Cortex of kidney (tissue), 1 donor: ENCODE measurements at places on chromosomes 5 and 9.

GRCh38 chr5:163976696-163977095 is 471.3 kb downstream of the MAT2B start:
- DNase-seq: no peak

GRCh38 chr9:134166374-134166773 is 2.0 kb upstream of the RNU6ATAC start:
- no peak for DNase-seq

GRCh38 chr5:71586052-71586940 is 844 bp upstream of the MCCC2 start:
- no peak for DNase-seq

GRCh38 chr5:65029178-65029577 is 260.4 kb downstream of the CWC27 start:
- DNase-seq: no peak

DNA sequence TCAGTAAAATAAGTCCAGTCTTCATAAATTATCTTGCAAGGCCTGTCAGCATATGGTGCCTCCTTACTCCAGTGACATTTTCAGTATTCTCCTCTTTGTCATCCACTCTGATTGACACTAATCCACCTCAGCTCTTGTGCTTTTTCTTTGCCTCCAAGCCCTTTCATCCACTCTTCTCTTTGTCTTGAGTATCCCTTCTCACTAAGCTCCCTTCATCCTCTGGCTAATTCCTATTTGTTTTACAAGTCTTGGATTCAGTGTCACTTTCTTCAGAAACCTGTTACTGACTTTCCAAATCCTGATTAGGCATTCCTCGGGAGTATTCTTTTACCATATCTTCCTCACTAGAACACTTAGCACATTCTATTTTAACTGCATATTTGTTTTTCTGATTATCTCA is 100.6 kb upstream of the VCAN start:
- DNase-seq: no peak

- DNase-seq: no peak
Measured at GRCh38 chr5:148849461-148849860, 23.1 kb downstream of the ADRB2 start.

DNA sequence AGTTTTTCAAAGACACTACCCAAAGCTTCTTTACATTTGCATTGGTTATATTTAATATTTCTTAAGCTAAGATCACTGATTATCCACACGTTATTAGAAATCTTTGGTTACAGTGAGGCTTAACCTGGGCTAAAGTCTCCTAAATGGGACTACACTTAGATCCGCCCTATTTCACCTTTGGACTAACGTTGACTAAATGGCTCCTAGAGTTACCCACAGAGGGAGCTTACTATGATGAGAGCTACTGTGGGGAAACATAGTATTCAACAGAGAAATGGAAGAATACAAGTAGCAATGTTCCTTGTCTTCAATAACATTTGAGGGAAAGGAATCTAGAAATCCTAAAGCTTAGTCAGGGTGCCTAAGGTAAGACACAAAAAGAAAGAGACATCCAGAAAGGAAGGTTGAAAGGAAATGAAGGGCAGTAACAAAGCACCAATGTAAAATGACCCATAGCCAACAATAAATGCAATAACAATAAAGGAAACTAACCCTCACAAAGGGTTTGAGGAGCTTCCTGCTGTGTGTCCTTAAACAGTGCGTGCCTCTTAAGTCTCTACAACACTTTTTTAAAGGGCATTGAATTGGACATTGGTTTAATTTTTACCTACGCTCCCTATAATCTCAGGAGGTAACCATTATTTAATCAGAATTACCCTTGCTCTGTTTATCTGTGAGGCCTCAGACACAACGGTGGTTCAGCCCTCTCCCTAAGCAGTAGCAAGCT is 217.1 kb downstream of the PJA2 start:
- no peak for DNase-seq

GRCh38 chr5:90709323-90710155 is 150.9 kb downstream of the ADGRV1 start:
- DNase-seq: no peak

GRCh38 chr5:132364319-132364718 is 5.2 kb upstream of the SLC22A5 start:
- no peak for DNase-seq
